ENCODE measurements at places on chromosomes 12 and 14.

DNA sequence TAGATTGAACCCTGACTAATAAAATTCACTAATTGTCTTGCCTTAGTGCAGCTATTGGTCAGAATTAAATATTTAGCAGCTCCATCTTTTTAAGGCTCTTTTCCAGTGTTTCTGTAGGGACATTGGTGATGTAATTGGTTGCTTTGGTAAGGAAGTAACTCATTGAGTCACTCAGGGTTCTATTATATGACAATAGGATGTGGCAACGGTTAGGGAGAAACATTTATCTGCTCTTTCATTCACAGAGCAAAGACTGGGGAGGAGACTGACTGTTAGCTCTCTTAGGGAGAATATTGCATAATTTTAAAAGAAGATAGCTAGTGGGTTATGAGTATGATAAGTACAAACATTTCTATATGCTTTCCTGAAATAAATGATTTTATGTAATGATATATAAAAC lies 616.5 kb downstream of the TRHDE start:
- DNase-seq, result no peak

GRCh38 chr12:45305907-45306306 lies 90.0 kb downstream of the ANO6 start:
- DNase-seq, result no peak

GRCh38 chr12:49946086-49946485 lies 4.5 kb upstream of the AQP2 start:
- no peak for DNase-seq

DNA sequence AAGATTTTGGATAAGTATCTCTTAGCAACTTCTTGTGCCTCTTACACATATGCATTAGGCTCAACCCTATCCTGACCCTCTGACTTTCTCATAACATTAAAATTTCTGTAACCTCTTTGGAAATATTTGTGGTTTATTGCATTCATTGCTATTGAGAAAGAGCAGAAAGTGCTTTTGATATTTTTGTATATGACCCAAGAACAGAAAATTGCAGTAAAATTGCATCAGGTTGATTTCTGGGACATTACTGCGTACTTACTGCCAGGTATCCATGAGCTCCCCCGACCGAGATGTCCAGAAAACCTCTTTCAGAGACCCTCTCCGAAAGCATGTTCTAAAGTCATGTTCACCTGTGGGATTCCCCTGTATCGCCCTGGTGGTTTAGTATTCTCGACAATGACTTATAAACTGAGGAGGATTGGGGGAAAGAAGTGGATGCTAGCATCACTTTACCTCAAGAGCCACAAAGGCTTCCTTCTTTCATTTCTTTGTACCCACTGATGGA lies 14.5 kb upstream of the IL22 start:
- no peak for DNase-seq

DNA sequence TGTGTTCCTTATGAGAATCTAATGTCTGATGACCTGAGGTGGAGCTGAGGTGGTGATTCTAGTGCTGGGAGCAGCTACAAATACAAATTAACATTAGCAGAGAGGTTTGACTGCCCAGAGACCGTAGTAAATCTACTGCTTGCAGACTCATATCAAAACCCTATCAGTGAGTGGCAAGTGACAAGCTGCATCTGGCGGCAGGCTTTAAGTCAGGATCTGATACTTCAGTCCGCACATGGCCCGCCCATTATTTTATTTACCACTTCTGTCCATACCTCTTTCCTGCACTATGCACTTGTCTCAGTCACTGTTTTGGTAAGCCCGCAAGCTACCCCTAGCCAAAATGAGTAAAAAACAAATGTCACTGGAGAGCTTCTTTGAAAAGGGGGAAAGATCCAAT lies 11.4 kb downstream of the CEP128 start:
- DNase-seq, result no peak

DNA sequence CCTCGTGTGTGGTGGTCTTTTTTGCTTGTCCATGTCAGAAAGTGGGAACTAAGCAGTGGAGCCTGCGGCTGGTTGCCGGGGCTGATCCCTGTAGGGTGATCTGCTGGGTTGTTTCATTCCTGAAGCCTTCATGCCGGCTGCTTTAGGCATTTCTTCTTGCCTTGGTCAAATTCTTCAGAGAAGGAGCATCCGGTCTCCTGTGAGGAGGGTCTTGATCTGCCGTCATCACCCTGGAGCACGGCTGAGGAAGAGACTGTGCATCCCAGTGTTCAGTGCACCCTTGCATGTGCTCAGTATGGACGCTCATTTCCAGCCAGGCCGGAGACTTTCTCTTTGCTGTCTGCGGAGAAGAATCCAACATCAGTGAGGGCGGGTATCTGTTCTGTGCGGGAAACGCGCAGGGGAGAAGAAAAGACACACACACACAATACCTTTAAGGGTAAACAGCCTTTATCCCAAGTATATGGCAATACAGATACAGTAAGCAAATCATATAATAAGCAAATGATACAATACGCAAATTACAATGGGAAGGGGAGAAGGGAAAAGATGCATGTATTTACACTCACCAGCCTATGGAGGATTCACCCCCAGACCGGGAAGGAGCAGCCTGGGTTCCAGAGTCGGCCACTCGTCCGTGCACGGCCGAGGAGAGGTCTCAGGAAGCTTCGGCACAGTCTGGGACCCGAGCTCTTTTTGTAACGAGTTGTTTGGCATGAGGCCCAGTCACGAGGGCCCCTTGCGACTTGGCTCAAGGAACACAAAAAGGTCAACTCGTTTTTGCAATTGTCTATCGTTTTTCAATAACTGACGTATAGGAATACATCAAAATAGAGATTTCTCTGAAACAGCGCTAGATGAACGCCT lies 1366.8 kb upstream of the TMEM132C start:
- DNase-seq, result no peak

- DNase-seq, result no peak
These were observed 227.3 kb downstream of the DPF3 start for GRCh38 chr14:72666610-72667009.

GRCh38 chr12:76242813-76243550 lies 105.2 kb downstream of the BBS10 start:
- DNase-seq, result no peak

GRCh38 chr14:103949131-103949790 lies 6.9 kb upstream of the RD3L start:
- DNase-seq, result no peak

- no peak for DNase-seq
These were observed 110.1 kb downstream of the RBM19 start for GRCh38 chr12:113855998-113856397.

- DNase-seq, result peak; percentile 6
These were observed 30.4 kb upstream of the KCNA5 start for GRCh38 chr12:5013266-5013730.

GRCh38 chr12:50615907-50616296 lies 111.1 kb downstream of the DIP2B start:
- DNase-seq, result no peak

DNA sequence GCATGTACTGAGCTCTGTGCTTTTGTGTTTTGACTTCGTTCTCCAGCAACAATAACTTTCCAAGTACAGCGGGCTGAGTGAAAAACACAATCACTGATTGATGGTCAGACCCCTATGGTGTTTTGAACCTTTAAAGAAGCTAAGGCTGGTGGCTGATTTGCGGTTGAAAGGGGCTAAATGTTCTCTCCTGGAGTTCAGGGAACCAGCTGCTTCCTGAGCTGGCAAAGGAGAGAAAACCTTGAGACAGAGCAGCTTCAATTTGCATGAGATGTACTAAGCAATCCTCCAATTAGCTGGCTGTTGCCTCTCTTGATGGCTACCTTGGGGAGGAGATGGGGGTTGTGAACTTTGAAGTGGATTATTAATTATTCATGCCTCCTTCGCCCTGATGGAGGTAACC lies 546.7 kb upstream of the SEL1L start:
- no peak for DNase-seq

DNA sequence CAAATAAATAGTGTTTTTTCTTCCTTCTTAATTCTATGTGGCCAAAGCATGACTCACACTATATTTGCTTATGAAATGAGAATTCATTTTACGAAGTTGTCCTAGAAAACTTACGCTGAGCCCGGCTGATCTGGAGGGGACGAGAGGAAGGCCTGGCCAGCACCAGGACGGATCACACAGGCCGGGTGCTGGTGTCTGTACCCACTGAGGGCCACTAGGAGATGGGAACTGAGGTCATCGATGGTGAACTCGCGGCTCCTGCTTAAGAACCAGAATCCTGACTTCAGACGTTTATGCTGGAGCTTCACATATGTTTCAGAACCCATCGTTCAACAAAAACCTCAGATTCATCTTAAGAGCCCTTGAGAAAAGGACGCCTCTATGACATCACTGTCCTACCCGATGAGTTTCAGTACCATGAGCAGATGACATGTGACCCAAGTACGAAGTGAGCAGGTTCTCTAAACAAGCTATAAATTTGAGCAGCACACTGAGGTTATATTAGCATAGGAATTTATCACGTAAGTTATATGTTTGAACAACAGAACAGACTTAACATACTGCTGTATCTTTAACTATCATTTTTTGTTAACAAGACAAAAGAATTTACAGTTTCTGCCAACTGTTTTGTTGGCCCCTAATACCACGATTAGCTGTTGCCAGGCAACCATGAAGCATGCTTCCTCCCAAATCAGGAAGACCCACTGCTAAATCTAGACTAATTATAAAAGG lies 111.9 kb downstream of the FOXN3 start:
- DNase-seq, result no peak

DNA sequence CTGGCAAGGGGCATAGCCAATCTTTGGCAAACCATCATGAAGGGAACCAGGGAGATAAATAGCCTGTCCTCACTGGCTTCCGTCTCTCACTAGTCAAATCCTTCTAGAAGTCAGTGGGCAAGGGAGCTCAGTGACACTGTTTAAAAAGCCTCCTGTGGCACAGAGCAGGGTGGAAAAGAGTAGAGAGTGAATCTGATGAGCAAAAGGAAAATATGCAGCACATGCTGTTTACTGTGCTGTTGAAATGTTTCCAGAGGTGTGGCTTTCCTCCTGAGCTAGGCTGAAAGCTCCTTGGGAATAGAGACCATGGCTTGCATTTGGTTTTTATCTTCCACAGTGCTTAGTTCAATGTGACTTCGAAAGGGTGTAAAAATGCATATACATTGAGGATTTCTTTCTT lies 7.7 kb upstream of the DYRK2 start:
- no peak for DNase-seq

GRCh38 chr14:59254146-59254910 lies 65.9 kb downstream of the DAAM1 start:
- no peak for DNase-seq

Data from GF-D8 (cell line).